Mammary epithelial cell (primary cell): ENCODE measurements at places on chromosomes 16 and 17. TPM values are rescaled to one million over a fixed set of nuclear protein-coding genes. Genes with fewer than 3 reads are reported as not detected.

- DNase-seq: no peak
Measured at GRCh38 chr17:9115214-9116191, 94.2 kb downstream of the NTN1 start.

DNA sequence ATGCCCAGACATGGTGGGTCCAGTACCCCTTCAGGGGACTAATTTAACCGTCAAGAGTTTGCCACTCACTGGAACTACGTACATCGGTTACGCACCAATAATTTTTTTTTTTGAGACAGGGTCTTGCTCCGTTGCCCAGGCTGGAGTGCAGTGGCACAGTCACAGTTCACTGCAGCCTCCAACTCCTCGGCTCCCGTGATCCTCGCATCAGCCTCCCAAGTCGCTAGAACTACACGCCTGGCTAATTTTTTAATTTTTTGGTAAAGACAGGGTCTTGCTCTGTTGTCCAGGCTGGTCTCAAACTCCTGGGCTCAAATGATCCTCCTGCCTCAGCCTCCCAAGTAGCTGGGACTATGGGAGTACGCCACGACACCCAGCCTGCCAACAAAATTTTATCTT lies 15.6 kb downstream of the RPH3AL start:
- no peak for DNase-seq

GRCh38 chr16:7057458-7057857 lies 275.2 kb upstream of the RBFOX1 start:
- no peak for DNase-seq

GRCh38 chr17:77728871-77729270 lies 229.6 kb upstream of the TNRC6C start:
- DNase-seq: no peak

- DNase-seq: peak; percentile 97
Measured at GRCh38 chr17:33234930-33235685, 58.0 kb downstream of the ASIC2 start.

Gene LYRM1
- total RNA-seq: 20.8 and 29.4 TPM in 2 replicates

Gene ATP1B2
- total RNA-seq: not detected in 2 replicates

Gene EPX
- not detected in 2 replicates for total RNA-seq

Gene CBFA2T3
- 0.83 TPM for total RNA-seq
